Nucleus accumbens (tissue), 56 donors: ENCODE measurements at places on chromosomes 16 and 17.
A peak's percentile ranks its signal among the peaks of the same experiment; 100 is the strongest.

GRCh38 chr17:7079581-7080455 is at the start of gene CLEC10A:
Gene CLEC10A, minus strand, starts transcription at chr17:7080251. Its CDS starts 1,439 bp downstream, at chr17:7078812.
- no peak for DNase-seq

- no peak for DNase-seq
Observed at GRCh38 chr17:42843358-42843934, 934 bp upstream of the AOC2 start.

- no peak for DNase-seq
Observed at GRCh38 chr17:15121426-15121825, 143.7 kb downstream of the PMP22 start.

GRCh38 chr17:35068249-35068648 is 4.7 kb upstream of the RFFL start:
- no peak for DNase-seq

- DNase-seq: no peak
Observed at GRCh38 chr17:77332034-77332971, 191.5 kb downstream of the SEC14L1 start.

DNA sequence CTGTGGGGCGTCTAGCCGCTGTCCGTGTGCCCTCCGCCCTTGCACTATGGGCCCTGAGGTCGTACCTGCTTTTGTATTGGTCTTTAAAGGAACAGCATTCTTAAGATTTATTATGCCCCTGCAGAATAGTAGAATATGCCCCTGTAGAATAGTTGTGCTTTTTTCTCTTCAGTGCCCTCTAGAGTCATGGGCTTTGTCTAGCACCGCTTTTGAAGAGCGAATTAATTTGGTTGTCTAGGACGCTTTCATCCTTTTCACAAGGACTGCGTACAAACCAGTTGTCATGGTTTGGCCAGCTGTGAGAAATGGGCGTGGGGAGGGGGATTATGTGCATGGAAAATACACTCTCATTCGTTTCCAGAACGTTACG is 621 bp downstream of the CEP95 start:
- DNase-seq: no peak

DNA sequence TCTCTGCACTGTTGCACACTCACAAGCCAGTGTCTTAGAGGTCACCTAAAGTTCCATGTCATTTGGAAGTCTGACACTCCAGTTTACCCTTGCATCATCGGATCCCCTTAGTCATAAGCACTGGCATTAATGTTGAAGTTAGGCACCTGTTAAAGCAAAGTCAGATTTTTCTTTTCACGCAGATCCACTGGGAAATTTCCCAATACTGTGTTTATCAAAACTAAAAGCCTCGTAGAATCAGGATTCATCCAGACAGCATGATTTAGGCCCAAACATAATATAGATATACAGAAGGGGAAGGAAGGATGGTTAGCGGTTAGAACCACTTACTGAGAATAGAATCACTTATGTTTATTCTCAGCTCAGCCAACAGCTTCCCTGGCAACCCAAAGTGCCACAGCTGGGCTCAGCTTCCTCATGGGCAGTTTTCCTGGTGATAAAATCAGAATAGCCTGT is 30.1 kb upstream of the HAPSTR1 start:
- DNase-seq: no peak

DNA sequence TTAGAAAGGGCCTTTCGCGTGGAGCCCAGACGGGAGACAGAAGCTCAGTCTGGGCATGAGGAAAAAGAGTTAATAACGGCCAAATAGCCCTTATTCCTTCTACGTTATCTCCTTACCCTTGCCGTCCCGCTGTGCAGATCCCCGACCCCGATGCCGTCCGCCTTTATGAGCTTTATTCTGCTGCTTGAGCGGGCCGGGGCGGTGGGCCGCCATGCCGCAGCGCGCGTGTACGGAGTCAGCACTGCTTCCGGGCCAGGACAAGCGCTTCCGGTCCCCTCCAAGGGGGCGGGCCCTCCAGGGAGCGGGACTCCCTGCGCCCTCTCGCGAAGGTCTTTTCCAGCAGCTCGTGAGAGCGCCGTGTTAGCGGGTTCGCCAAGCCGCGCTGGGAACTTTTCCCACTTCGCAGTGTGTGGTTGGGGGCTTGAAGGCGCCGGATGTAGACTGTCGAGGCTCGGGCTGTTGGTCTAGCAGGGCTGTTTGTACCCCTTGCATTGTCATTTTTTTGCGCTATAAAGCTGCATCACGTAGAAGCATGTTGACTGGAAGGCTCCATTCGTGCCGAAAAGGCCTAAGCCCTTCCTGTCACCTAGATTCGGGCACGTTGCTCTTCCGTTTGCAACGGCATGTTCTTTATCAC is at the start of gene TSR1:
TSR1 (minus strand) TSS at position 243 of the 637 bp plus-strand sequence; CDS start at position 213, 30 bp downstream.
- peak; percentile 83 for DNase-seq

DNA sequence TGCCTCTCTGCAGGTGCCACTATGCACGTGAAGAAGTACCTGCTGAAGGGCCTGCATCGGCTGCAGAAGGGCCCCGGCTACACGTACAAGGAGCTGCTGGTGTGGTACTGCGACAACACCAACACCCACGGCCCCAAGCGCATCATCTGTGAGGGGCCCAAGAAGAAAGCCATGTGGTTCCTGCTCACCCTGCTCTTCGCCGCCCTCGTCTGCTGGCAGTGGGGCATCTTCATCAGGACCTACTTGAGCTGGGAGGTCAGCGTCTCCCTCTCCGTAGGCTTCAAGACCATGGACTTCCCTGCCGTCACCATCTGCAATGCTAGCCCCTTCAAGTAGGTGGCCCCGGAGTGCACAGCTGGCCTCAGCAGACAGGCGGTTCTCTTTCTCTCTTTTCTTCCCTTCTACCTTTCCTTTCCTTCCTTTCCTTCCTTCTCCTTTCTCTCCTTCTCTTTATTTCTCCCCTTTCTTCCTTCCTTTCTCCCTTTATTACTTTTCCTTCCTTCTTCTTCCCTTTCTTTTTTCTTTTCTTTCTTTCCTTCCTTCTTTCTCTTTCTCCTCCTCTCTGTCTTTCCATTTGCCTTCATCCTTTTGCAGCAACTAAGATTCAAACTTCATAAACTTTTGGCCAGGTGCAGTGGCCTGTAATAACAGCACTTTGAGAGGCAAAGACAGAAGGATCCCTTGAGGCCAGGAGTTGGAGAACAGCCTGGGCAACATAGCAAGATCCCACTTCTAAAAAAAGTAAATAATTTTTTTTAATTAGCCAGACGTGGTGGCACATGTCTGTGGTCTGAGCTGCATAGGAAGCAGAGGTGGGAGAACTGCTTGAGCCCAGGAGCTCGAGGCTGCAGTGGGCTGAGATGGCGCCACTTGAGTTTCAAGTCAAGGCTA is 46.7 kb downstream of the SCNN1B start:
- DNase-seq: no peak

DNA sequence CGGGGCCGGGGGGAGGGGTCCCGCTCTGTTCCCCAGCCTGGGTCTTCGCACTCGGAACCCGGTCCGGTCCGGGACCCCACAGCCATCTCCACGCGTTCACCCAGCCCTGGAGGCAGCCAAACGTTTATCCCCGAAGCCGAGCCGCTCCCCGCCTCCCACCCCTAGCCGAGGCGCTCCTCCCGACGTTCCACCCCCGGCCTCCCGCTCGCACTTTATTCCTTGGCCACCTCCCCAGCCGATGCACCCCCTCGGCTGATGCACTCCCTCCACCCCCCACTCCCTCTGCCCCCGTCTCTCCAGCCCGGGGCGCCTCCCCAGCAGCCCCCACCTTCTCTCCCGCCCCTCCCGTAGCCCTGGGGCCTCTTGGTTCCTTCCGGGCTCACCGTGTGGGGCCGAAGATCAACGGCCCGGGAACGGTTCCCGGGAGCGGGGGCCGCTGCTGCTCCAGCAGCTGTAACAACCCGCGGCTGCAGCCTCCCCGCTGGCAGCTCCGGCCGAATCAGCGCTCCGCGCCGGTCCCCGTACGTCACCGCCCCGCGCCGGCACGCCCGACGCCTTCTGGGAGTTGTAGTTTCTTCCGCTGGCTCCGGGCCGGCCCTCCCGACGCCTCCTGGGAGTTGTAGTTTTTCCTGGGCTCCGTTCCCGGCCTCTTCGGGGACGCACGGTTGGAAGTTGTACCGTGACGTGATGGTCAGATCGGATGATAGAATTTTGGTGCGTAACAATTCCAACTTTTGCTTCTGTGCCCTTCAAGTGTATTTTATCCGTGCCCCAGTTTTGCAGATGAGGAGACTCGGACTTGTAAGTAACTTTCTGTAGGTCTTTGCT is at the start of the genes LRRC3C and ORMDL3:
LRRC3C (plus strand) TSS at position 632 of the 828 bp plus-strand sequence. CDS start 13,792 bp downstream, outside the sequence.
ORMDL3 (minus strand) TSS at position 501 of the 828 bp plus-strand sequence. CDS start 3,398 bp downstream, outside the sequence.
- DNase-seq: peak; percentile 92

DNA sequence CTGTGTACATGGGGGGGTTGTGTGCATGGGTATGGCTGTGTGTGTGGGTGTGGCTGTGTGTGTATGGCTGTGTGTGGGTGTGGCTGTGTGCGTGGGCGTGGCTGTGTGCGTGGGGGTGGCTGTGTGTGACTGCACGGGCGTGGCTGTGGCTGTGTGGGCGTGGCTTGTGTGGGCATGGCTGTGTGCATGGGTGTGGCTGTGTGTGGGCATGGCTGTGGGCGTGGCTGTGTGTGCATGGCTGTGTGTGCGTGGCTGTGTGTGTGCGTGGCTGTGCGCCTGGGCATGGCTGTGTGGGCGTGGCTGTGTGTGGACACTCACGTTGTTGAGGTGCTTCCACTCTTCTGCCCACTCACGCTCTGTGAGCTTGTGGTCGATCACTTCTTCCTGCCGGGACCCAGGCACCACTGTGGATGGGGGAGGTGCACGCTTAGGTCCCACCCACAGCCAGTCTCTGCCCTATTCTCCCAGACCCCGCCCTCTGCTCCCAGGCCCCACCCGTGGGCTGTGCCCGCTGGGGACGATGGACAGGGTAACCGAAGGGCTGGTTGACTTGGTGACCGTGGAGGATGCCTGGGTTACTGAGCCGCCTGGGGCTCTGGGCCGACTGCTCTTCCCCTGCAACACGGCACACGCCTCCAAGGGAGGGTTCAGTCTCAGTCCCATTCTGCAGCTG is 16.0 kb upstream of the PABPN1L start:
- no peak for DNase-seq

- DNase-seq: no peak
Observed at GRCh38 chr16:28320741-28321140, 28.4 kb downstream of the SBK1 start.

GRCh38 chr16:72927199-72928089 is 120.5 kb downstream of the ZFHX3 start:
- DNase-seq: no peak

DNA sequence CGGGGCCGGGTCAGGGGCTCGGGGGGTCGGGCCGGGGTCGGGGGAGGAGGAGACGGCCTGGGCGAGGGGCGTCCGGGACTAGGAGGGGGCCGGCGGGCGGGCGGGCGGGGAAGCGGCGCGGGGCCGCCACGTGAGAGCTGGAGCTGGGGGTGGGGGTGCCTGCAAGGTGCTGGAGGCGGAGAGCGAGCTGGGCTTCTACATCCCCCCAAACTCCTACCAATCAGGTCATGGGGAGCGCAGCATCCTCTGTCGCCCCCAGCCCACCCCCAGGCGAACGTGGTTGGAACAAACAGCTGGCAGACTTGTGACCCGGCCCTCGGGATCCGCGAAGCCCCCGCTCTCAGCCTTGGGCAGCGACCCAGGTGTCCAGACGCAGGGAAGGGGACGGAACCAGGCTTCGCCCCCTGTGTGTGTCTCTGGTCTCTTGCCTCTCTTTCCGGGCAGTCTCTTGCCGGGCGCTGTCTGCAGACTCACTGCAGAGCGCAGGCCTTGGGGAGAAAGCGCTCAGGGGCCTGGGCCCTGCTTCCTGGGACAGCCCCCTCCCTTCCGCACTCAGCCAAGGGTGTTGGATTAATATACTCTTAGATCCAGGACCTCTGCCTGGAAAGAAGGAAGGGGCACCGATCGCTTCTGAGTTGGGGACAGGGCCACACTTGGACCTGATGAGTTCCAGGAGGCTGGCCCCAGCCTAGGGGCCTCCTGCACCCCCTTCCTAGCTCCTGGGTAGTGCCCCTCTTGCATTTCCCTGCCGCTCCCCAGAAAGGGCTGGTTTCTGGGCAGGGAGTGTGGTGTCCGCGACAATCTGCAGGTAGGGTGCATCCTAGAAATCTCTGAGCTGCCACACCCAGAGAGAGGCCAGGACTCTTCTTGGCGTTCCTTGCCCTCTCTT is 722 bp downstream of the RASL10B start:
- DNase-seq: no peak

GRCh38 chr16:4534151-4534790 is 4.3 kb downstream of the CDIP1 start:
- DNase-seq: no peak

DNA sequence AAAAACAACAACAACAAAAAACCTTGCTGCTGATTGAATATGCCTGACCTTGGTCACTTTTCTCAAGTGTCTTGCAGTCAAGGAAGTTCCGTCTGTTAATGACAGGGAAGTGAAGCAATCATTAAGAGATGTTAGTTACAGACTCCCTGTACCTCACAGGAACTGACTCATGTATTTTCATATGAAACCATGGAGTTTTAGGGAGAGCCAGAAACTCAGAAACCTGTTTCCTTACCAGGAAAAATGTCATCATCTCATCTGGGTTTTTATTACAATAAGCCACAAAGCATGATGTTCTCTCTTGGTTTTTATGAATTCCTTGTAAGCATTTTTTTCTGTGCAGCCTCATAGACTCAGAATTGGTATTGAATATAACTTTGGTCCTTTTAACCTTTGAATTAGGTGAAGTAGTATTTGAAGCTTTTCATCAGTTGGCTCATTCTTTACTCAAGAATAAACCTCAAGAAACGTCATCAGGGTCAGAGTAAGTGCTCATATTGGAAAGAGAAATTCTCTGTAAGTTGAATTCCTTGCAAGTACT is 10.3 kb downstream of the LYRM1 start:
- no peak for DNase-seq

- DNase-seq: no peak
Observed at GRCh38 chr16:89012622-89012995, 35.6 kb upstream of the CBFA2T3 start.

DNA sequence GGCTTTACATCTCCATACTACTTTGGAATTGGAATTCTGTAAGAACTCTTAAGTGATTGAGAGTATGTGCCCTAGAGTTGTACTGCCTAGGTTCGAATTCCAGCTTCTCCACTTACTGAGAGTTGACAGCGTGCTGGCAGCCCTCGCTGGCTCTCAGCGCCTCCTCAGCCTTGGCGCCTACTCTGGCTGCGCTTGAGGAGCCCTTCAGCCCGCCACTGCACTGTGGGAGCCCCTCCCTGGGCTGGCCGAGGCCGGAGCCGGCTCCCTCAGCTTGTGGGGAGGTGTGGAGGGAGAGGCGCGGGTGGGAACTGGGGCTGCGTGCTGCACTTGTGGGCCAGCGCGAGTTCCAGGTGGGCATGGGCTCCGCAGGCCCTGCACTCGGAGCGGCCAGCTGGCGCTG is 13.3 kb downstream of the PPM1D start:
- no peak for DNase-seq

DNA sequence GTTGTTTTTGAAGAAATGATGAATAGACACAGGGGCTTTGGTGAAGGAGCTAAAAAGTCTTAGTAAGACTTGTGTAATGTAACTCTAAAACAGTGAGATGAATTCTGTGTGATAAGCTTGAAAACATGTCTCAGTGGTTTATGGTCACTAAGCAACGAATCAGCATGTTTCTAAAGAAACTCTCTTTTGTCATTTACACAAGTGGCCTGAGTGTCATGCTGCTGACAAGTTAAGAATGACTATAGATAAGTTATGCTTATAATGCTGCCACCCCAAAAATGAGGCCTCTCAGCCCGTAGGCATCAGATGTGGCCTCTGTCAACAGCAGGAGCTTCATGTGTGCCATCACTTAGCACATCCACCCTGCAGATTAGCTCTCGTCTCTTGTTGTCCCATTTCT is 8.7 kb downstream of the COX10 start:
- DNase-seq: no peak
